ENCODE measurements at places on chromosomes 11 and 22.

DNA sequence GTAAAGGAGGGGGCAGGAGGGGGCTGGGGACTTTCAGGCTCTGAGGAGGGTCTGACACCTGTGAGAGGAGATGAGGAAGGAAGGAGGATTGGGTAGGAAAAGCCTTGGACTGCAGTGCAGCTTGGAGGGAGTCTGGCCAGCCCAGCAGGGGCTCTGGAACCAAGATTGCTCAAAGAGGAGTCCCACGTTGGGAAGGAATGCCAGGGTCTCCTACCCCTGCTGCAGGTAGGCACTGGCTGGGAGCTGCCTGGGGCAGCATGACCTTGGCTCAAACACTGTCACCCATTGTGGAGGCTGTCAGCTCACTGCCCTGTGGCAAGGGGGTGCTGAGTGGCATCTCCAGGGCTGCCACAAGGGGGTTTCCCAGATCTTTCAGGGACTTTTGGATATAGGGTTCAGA, 94.5 kb downstream of the RPS6KA4 start:
- DNase-seq = no peak

DNA sequence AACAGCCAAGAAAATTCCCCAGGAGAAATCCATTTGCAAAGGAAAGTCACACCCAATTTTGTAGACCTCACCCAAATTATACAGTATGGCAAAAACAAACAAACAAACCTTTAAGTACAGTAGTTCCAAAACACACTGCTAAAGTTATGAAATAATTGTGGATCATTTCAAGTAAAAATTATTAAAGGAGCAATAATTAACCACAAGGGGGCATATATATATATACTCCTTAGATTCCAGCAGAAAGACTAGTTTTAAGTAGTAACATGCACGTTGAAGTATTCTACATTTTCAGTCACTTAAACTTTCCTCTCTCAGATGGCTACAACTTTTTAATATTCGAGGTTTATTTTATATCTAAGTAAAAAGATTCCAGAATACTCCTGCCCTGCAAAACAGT, 26.8 kb downstream of the RNF141 start:
- no peak for DNase-seq

- no peak for DNase-seq
Measured at GRCh38 chr11:82462608-82463242, 270.9 kb downstream of the FAM181B start.

DNA sequence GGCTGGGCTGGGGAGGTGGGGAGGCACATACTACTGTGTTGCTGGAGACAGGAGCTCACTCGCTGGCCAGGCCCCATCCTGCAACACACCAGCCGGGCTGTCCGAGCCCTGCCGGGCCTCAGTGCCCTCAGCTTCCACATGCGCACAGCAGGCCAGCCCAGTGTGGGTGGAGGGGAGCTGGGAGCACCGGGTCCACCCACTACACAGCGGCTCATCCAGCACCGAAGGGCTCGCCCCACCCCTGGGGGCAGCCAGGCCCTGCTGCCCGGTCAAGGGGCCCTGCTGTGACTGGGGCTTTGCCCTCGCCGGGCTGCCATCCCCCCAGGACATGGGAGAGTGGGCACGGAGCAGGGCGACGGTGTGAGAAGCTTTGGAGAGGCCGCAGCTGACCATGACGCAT, 9.3 kb downstream of the TTLL8 start:
- no peak for DNase-seq

DNA sequence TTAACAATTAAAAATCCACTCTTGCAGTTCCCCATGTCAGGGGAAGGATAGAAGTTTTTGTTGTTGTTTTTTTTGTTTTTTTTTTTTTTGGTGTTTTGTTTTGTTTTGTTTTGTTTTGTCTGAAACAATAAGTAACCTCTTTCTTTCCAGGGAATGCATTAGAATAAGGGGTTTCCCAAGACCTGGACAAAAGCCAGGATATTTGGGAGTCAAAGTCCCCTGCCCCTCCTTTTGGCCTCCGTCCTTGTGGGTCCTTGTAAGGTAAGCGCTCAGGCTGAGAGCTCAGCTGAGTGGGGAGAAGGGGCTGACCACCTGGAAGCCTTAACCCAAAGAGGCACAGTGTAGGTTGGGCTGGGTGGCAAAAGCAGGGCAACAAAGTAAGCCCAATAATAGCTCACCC, 515.4 kb downstream of the SOX6 start:
- DNase-seq = no peak

DNA sequence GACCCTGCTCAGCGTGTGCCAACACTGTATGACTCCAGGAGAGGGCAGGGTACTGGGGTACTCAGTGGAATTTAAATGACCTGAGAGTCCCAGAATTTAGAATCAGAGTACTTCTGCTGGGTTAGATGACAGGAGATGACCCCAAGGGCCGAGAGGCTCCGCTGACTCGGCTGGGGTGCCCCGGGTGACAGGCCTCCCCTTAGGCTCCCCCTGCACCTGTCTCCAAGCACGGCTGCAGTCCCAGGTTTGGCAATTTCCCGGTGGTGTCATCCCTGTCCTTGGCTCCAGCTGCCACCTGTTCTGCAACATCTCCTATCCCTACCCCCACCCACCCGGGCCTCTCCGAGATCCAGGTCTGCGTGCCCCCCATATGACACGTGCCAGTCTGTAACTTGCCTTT, 1.3 kb downstream of the ACTN3 start:
- no peak for DNase-seq

GRCh38 chr11:61890529-61891330, 615 bp downstream of the FADS3 start:
- DNase-seq = no peak

GRCh38 chr11:134856056-134856971, 444.3 kb upstream of the B3GAT1 start:
- peak; percentile 4 for DNase-seq

GRCh38 chr11:44903035-44903434, 47.6 kb downstream of the TP53I11 start:
- DNase-seq = no peak

GRCh38 chr11:129696309-129696989, 119.2 kb upstream of the TMEM45B start:
- DNase-seq = no peak

- no peak for DNase-seq
Measured at GRCh38 chr11:2466869-2467694, 22.3 kb downstream of the KCNQ1 start.

GRCh38 chr11:122097419-122098001, 18.5 kb downstream of the BLID start:
- no peak for DNase-seq

DNA sequence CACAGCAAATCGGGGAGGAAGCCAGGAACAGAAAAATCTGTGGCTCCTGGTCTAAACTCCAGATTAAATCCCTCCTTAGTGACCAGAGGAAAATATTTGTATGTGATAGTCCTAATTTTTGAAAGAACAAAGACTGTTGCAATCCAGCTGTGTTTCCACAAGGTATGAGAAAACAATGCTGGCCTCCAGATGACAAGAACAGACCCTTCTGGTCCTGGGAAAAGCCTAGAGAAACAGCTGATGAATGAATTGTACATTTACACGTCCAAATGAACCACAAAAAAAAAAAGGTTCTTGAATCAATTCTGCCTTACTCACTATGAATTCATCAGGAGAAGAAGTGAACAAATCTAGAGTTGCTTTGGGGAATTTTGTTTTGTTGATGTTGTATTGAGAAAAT, 63.7 kb downstream of the ETS1 start:
- DNase-seq = no peak

GRCh38 chr11:123457187-123457770, 27.2 kb downstream of the GRAMD1B start:
- no peak for DNase-seq

- no peak for DNase-seq
Measured at GRCh38 chr11:129861702-129862522, 33.5 kb downstream of the NFRKB start.

- no peak for DNase-seq
Measured at GRCh38 chr11:43558556-43559127, 121.9 kb upstream of the HSD17B12 start.

- DNase-seq = no peak
Measured at GRCh38 chr11:14270690-14271542, 88.1 kb downstream of the RRAS2 start.

- no peak for DNase-seq
Measured at GRCh38 chr22:25223269-25223850, 3.9 kb downstream of the CRYBB2 start.

- DNase-seq = no peak
Measured at GRCh38 chr11:9118277-9118676, 26.9 kb upstream of the SCUBE2 start.

DNA sequence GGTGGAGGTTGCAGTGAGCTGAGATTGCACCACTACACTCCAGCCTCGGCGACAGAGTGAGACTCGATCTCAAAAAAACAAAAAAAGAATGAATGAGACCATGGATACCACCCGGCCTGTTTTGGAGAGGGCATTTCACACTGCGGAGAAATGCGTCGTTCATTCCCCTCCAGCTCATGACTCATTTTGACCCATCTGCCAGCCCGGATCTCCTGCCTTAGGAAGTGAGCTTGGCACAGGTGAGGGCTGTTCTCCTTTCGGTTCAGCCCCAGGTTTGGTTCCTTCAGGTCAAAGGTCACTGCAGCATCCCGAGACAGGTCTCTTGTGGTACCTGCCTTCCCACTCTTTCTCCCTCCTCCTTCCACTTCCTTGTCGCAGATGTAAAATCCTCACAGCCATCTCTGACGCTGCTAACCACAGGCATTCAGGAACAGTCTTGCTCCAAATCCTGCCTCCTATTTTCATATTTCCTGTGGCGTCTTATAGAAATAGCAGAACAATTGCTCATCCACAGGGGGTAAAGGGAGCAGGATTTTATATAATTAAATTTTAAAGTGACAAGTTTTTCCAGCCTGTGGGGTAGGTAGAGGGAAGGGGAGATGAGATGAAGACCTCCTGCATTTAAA, 517.9 kb downstream of the NTM start:
- DNase-seq = no peak
